ENCODE measurements at places on chromosomes 4 and X.

DNA sequence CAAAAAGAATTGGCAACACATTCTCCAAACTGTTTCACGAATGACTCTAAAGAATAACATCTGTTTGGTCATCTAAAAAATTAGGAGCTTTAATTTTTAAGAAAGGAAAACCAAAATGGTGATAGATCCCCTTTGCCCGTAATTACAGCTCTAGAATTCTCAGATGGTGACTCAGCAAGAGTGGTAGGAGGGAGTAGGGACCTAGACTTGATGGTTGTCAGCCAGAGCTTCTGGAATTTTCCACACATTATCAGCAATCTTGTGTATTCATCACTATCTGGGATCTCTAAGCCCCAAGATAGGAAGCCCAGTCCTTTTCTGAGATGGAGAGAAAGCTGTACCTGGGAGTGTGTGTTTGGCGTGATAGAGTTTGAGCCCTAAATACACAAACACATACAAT is 103.9 kb upstream of the RAB40AL start:
- no peak for DNase-seq

- no peak for DNase-seq
Observed at GRCh38 chr4:84530871-84531270, 31.8 kb upstream of the NKX6-1 start.

GRCh38 chr4:604131-604530 is 21.2 kb upstream of the PDE6B start:
- DNase-seq = no peak

- no peak for DNase-seq
Observed at GRCh38 chrX:24465532-24465865, 413 bp downstream of the PDK3 start.

DNA sequence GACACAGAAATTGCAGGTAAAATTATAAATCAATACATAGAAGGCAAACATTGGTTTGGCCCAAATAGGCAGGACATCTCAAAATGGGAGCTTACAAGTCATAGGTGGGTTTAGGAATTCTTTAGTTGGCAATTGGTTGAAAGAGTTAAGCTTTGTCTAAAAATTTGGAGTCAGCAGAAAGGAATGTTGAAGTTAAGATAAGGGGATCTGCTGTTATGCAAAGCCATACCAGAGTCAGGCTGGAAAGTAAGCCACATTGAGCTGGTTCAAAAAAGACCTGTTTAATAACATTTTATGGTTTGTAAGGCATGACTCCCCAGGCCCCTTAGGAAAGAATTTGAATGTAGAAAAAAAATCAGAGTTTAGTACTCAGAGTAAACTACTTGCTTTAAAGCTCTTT is 92.6 kb downstream of the IL13RA2 start:
- DNase-seq = no peak

GRCh38 chrX:132171478-132171877 is 43.7 kb upstream of the FRMD7 start:
- DNase-seq = no peak
